Endodermal cell (in vitro differentiated cells): ENCODE measurements at places on chromosomes 12 and 14. TPM values are rescaled to one million over a fixed set of nuclear protein-coding genes. Genes with fewer than 3 reads are reported as not detected.

GRCh38 chr14:59600211-59600945 is 23.8 kb upstream of the CCDC175 start:
- no peak for DNase-seq

GRCh38 chr14:97458661-97459579 is 661.7 kb downstream of the VRK1 start:
- peak; percentile 91 for DNase-seq

- DNase-seq = no peak
Observed at GRCh38 chr12:87806310-87806709, 222.9 kb downstream of the C12orf50 start.

DNA sequence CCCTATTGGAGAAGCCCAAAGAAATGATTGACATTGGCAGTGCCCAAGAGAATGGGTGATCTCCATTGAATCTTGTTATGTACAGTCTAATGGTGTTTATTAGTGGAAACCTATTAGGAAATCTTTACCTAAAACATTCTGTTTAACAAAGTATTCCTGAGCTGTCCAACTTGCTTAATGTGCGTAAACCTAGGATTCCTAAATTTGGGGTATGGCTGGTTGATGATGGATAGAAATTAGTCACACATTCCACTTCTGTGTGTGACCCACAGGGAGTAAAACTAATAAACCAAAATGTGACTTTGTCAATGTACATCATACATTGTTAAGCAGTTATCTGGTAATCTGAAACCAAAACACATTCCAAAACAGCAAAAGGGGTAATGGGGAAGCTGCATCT is 761.3 kb downstream of the FSCB start:
- no peak for DNase-seq

GLT8D2 gene
- total RNA-seq = 0.90 and 1.3 TPM in 2 replicates

CYP27B1 gene
- 2.3 to 4.1 TPM (median 2.4 TPM) in 3 replicates for total RNA-seq
